Kidney epithelial cell (primary cell): ENCODE measurements at places on chromosomes 1 and 21. TPM values are rescaled to one million over a fixed set of nuclear protein-coding genes. Genes with fewer than 3 reads are reported as not detected.

The B3GALT5 gene
- 4.3 and 5.8 TPM in 2 replicates for total RNA-seq

The CD34 gene
- total RNA-seq: 0.04 and 0.41 TPM in 2 replicates

- DNase-seq: no peak
These were observed 5.7 kb upstream of the KRTAP12-1 start for GRCh38 chr21:44687671-44688070.

GRCh38 chr1:34983700-34984355, 1.3 kb downstream of the TMEM35B start:
- DNase-seq: no peak

- DNase-seq: peak; percentile 86
These were observed 6.7 kb upstream of the PTPN14 start for GRCh38 chr1:214557952-214558735.

GRCh38 chr1:17001760-17002523, 9.8 kb downstream of the ATP13A2 start:
- DNase-seq: no peak

DNA sequence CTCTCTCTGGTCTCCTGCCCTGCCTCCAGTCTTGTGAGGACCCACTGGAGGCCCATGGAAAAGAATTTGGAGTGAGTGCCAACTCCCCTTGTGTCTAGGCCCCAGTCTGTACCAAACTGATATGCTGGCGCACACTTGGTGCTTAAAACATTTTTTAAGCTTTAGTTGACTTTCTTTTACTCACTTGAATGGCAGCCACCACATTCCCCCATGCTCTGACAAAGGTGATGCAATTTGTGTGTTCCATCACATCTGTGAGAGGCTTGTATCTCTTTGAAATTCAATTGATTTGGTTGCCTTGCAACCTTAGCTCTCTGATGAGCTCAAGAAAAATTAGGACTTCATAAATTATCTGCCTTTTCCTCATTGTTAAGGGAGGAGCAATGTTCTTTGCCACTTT, 30.5 kb upstream of the WDTC1 start:
- DNase-seq: no peak

- no peak for DNase-seq
These were observed 42.9 kb downstream of the IER5 start for GRCh38 chr1:181131255-181131941.
